B cell (primary cell): ENCODE measurements at places on chromosomes 3 and 15.

DNA sequence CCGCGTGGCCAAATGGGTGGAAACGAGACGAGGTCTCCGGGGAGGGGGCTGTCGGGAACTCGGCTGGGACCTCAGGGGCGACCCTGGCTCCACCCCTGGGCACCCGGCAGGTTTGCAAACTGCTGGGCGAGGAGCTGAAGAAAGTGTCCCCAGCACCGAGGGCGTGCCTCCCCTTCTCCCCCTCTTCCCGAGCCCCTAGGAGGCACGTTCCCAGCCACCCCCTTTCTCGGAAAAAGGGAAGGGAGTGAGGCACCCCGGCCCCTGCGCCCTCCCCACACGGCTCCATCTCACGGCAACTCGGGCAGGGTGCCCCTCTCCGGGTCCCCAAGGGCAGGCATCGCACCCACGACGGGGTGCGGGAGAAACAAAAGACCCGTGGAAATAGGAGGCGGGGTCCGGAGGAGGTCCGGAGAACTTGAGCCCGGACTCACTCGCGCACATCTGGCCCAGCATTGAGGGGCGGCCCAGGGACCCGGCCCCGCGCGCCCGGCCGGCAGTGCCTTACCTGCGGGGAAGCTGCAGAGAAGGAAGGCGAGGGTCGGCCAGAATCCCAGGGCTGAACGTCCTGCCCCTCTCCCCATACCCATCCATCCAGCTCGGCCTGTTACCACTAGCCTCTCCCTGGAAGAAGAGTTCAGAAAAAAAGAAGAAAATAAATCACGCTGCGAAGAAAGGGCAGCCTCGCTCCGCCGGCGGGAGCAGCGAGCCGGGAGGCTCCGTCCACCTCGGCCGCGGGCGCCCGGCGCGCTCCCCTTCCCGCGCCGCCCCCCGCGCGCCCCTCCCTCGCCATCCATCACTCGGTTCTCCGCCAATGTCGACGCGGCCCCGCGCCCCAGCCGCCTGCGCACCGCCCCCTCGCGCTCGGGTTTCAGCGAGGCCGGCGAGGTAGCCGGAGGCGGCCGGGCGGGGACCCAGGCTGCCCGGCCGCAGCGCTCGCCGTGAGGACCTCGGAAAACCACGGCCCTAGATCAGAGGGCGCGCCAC, 16.3 kb downstream of the RGMA start:
- DNase-seq, result no peak

DNA sequence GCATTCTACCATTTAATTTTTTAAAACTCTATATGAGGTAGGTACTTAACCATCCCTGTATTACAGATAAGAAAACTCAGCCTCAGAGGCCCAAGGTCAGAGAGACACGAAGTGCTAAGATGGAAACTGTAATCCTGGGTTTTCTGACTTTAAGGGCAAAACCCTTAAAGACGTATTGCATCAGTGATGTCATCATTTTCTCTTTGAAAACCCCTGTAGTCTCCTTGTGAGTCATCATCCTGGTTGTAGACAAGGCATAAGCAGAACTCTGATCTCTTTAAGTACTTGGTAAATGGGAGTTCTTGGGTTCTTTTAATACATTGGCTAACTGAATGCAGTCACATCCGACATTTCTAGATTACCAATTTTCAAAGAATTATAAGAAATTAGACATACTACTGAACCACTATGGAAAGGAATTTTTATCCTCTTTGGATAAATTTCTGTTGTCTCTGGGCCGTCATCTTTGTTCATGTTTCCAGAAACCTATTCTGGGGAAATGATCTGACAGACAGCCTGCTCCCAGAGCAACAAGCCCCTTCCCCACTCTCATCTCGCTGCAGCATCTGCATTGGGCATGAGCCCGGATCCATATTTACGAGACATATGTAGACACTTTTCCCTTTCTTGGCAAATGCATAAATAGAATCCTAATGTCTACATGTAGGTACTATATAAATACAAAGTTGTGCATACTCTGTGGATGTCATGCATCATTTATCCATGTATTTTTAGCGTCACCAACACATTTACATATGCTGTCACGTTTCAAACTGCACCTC, 48.7 kb upstream of the MDFIC2 start:
- DNase-seq, result no peak

- no peak for DNase-seq
These were observed 79.4 kb upstream of the THBS1 start for GRCh38 chr15:39501366-39502081.

GRCh38 chr15:72307026-72307425, 12.9 kb downstream of the CELF6 start:
- no peak for DNase-seq

GRCh38 chr3:10242182-10243065, 5.8 kb upstream of the TATDN2 start:
- no peak for DNase-seq

DNA sequence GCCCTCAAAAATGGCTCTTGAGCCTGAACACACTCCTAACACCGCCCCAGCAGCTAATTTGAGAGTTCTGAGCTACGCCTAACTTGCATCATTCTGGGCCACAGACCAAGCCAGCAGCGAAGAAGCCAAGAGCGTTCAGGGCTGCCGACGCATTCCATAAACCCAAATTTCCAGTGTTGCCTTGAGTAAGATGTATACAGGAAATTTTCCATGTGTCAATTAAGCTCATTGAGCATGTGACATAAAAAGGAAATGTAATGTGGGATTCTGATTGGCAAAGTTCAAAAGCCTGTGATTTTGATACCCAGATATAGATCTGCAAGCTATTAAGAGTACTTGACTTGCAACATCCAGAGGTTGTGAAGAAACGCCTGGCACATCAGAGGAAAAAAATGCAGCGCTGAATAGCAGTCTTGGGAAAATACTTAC, 148.6 kb upstream of the NR2F2 start:
- no peak for DNase-seq

- no peak for DNase-seq
These were observed 151.9 kb upstream of the CMC1 start for GRCh38 chr3:28089527-28089897.

DNA sequence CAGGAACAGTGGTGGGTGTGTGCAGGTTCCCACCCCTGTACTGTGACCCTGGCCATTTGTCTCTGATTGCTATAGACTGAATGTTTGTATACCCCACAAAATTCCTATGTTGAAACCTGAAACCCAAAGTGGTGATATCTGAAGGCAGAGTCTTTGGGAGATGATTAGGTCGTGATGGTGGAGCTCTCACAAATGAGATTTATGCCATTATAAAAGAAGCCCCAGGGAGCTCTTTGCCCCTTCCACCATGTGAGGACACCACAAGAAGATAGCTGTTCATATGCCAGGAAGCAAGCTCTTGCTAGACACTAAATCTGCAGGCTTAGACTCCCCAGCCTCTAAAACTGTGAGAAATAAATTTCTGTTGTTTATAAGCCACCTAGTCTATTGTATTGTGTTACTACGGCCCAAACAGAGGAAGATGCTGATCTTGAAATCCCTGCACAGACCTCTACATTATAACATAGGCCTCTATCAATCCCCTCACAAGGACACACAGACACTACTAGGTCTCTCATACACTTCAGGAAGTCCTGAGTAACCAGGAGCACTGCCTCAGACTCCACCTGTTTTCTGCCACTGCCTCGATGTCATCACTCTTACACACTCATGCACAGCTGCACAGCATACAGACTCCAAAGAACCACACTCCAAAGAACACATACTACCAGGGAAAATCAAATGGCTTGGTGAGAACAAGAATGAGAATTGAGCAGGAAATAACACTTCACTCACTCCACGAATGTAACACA, 14.7 kb downstream of the IGSF11 start:
- DNase-seq, result no peak

DNA sequence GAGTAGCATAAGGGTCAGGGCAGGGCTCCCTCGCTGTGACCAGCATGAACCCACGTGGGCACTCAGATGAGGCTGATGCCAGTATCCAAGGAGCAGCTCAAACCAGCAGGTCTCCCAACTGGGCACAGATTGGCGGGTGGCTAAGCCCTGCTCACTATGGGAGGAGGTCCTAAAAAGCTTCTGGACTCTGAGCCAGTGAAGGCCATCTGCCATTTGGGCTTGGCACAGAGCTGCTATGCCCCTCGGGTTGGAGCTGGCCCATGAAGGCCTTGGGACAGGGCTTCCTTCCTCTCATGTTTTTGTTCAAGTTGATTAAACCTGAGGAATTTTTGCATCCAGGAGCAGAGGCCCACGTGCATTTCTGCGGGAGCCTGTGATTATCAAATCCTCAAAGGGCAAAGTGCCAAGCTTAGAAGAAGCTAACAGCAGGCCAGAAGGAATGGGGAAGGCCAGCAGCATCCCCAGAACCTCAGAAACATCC, 4.3 kb upstream of the STRA6 start:
- DNase-seq, result no peak

DNA sequence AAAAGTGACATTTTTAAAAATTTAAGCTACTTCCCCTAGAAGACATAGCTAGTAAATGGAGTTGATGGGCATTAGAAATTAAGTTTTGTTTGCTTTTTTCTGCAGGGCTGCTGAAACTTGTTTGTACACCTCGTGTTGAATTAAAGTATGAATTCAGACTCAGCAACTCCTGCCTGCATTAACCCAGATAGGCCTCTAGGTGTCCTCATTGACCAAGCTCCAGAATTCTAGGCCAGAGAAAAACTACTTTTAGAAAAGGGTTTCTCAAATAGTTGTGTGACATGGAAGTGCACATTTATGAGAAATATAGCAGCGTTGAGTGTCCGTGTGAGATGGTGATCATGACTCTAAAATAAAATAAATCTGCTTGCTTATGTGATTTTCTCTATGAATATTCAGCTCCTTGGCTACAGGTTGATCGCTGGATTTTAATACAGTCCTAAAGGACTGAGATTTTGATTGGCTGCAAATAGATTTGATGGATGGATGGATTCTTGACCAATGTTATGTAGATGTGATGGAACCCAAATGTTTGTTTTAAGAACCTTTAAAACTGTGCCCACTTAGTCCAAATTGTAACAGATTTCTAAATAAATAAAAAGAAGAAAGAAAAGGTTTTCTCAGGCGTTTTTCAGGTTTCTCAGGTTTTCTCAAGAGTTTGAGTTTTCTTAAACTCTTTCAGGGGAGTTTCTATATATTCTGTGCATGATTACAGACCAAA, 39.4 kb upstream of the LMOD3 start:
- DNase-seq, result peak; percentile 48

DNA sequence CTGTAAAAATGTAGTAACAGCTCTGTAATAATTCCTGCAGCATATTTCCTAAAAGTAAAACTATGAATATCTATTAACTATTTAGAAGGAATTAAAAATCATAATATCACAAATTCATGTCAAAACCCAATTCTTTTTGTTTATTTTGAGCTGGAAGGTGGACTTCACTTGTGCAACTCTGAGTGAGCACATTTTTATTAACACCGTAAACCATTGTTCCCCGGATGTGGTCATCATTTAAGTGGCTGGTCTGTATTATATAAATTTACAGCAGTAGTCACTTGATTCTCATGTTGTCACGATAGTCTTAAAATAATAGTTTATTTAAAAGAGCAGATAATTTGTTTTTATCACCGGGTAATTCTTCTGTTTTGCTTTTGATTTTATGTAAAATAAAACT, 43.0 kb upstream of the UTS2B start:
- no peak for DNase-seq

- no peak for DNase-seq
These were observed 1.6 kb upstream of the CISH start for GRCh38 chr3:50612970-50613846.

GRCh38 chr3:170522201-170522600, 63.7 kb downstream of the SLC7A14 start:
- no peak for DNase-seq

DNA sequence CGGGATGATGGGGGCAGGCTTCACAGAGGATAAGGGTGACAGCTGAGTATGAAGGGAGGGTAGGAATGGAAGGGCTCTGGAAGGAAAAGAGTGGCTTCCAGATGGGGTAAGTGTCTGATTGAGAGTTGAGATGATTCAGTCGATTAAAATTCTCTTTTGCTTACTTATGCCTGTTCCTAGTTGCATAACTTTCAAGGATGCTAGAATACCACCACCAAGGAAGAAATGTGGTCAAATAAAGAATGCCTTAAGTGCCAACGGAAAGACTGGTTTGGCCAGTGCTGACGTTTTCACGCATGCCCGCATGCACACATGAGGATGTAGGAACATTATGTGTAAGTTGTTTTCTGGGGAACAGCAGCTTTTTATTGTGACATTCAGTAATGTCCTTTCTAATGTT, 263.4 kb upstream of the WNT5A start:
- no peak for DNase-seq

- DNase-seq, result no peak
These were observed 28.3 kb upstream of the ALDH1L1 start for GRCh38 chr3:126208606-126209256.

DNA sequence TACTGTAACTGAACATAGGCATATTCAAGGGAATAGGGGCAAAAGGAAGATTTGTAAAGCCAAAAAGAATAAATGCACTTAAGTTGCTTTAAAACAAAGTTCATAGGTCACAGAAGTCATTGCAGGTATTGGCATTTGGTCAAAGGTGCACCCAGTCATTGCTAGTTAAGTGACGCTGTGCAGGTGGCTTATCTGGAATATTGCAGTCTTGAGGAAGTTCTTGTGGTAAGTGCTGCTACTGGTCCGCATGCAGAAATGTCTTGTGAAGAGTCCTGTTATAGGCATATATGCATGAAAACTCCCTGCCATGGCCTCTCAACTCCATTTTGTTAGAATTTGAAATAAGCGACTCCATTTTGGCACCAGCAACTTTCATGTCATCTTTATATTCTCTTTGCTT, 293.1 kb downstream of the GBE1 start:
- no peak for DNase-seq

GRCh38 chr15:32029862-32030781, at the start of gene CHRNA7:
CHRNA7 (plus strand) TSS chr15:32030515; CDS start chr15:32030595, 80 bp downstream.
- DNase-seq, result peak; percentile 3

DNA sequence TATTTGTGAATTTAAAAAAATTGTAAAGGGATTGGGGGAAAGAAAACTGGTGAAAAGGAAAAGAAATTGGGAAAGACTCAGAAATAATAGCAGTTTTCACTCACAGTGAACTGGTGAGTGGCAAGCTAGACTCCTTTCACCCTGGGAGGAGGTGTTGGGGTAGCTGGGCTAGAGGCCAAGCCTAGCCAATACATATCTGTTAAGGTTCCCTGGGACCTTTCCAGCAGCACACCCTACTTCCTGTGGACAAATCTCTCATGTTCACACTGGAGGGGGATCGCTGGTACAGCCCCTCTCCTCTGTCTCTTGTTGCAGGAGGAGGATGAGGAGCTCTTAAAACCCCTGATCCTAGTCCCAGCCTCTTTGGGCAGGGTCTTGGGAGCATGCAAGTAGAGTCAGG, 3.7 kb upstream of the RPP25 start:
- no peak for DNase-seq

GRCh38 chr15:66068801-66069200, 184.7 kb downstream of the MEGF11 start:
- DNase-seq, result no peak

DNA sequence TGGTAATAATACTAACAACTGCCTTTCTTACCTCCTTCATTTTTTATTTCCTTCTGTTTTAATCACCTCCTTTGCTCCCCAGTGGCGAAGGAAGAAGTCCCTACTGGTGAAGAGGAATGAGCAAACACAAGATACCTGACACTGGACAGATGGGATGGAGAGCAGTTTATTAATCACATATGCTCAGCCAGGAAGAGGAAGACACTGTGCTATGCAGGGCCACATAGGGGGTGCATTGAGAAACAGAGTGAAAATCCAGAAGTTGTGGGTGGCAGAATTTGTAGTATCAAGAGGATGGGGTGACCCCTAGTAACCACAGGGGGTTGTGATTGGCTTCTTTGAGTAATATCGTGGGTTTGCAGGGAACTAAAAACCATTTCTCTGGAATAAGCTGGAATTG, 1041.9 kb downstream of the OTOL1 start:
- no peak for DNase-seq
